Activated naive CD8-positive, alpha-beta T cell treated with anti-CD3 and anti-CD28 coated beads, Interleukin-2, amount 10 ng/mL, durations not matched to agents 7 days and 5 days (primary cell): ENCODE measurements at places on chromosomes 3 and 15. TPM values are rescaled to one million over a fixed set of nuclear protein-coding genes. Genes with fewer than 3 reads are reported as not detected.

The TMEM42 gene
- 17.2 TPM for total RNA-seq

The FAM174B gene
- total RNA-seq = 1.4 TPM

The SCN11A gene
- total RNA-seq = 0.08 TPM

The TLR9 gene
- total RNA-seq = 2.0 TPM

DNA sequence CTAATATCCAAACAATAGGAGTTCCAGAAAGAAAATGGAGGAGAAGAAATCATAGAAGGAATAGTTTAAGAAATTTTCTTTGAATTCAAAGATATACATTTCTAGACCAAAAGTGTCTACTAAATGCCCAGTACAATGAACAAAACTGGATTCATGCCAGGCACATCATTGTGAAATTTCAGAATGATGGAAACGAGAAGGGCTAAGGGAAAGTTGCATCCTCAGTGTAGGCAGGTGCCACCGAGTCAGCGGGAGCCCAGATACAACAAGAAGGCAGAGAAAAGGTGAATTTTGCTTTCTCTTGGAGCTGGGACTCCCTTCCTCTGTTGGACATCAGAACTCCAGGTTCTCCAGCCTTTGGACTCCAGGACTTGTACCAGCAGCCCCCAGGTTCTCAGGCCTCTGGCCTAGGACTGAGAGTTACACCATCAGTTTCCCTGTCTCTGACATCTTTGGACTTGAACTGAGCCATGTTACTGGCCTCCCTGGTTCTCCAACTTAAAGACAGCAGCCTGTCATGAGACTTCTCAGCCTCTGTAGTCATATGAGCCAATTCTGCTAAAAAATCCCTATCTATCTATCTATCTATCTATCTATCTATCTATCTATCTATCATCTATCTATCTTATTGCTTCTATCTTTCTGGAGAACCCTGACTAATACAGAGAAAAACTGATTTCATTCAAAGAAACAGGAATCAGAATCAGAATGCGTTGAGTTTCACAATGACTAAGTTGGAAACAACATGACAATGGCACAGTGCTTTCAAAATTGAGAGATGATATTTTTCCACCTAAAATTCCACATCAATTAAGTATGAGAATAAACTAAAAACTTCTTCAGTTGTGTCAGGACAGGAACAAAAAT is 207.7 kb downstream of the FAM43A start:
- DNase-seq = no peak

DNA sequence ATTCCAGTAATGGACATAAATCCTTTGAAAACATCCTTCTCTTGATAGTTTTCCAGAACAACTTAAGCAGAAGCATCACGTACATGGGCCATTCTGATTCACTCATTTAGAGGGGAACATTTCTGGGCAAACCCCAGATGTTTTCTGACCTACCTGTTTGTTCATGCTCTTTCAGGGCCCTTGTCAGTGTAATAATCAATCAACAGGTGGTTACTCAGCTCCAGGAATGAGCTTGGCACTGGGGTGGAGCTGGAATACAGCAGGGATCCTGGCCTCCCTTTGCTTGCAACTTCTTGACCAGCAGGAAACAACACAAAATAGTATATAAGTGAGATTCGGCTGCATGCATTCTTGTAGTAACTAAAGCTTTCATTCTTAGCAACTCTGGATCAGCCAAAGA is 9.2 kb upstream of the UBE2E1 start:
- DNase-seq = no peak

- DNase-seq = no peak
Observed at GRCh38 chr3:111412656-111413055, 129.3 kb upstream of the CD96 start.

DNA sequence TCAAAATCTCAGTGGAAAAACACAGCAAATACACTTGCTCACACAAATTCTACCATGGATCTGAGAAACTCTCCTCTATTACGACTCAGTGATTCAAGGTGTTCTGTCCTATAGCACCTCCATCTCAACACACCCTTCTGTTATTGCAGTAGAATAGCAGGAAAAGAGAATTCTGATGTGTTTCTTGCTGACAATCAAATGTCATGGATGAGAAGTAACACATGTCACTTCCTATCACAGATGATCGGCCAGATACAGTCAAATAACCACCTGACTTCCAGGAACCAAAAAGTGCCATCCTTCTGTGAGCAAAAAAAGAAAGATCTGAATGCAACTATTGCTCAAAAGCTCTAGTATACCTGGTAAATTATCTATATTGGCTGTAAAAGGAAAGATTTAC is 734.2 kb upstream of the GBE1 start:
- DNase-seq = no peak

- DNase-seq = no peak
Observed at GRCh38 chr3:113495035-113495434, 19.9 kb downstream of the SPICE1 start.

DNA sequence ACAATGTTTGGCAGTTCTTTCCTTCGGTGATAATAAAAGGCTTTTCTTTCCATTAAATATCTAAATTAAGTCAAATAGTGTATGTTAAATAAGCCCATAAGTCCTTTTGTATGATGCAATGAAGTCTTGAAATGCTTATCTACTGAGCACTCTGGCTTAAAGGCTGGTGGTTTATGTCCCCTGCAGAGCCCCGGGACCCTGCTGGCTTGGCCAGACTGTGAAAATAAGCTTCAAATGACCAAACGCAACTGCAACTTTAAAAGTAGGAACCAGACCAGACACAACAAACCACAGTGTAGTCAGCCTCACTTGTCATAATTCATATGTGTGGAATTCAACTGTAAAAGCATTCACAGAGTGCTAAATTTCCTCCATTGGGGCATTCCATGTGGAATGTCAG is 72.5 kb downstream of the FOXP1 start:
- no peak for DNase-seq
